ENCODE measurements at places on chromosomes 2 and 18.
A peak's percentile ranks its signal among the peaks of the same experiment; 100 is the strongest.

GRCh38 chr2:220465700-220466099 is 838.3 kb downstream of the SLC4A3 start:
- DNase-seq, result no peak

DNA sequence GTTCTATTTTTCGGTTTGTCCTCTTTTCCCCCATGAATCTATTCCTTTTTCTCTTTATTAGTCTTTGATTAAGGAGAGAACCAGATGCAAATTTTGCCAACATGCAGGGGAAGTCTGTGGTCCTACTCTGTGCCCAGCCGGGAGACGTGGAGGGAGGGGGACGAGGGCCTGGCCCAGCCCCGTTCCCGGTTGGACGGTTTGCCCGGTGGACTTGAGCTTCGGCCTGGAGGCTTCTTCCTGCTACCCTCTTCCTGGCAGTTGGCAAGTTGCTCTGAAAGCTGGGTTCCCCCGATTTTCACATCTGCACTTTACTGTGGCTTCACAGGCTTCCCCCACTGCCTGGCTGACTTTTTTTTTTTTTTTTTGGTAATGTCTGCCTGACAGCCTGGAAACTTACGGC is 39.3 kb upstream of the GBX2 start:
- DNase-seq, result no peak

DNA sequence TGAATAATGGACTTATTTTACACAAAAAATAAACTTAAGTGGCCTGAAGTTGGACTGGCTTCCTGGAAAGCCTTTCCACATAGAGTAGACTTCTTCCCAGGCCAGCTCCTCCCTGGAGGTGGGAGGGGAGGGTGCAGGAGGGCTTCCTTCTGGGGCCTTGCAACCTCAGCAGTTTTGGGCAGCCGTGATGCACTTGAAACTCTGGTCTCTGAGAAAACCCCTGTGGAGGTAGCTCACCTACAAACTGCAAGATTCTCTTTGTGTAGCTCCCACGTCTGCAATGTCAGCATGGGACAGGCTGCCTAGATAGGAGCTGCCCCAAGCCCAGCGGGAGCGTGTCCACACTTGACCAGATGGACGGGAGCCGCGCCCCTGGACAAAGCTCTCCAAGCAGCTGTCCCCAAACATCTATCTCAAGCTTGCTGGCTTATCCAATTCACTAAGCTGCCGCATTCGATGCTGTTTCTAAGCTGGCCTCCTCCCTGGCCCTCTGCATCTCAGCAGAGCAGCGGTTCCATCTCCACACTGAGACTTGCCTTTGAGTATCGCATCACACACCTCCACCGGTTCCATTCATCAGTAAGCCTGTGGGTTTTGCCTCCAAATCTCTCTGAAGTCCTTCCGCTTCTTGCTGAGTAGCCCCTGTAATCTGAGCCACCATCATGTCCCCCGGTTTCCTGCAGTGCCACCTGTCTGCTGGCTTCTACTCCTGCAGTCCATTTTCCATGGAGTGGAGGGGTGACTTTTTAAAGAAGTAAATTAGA is 1.6 kb upstream of the LPIN1 start:
- no peak for DNase-seq

DNA sequence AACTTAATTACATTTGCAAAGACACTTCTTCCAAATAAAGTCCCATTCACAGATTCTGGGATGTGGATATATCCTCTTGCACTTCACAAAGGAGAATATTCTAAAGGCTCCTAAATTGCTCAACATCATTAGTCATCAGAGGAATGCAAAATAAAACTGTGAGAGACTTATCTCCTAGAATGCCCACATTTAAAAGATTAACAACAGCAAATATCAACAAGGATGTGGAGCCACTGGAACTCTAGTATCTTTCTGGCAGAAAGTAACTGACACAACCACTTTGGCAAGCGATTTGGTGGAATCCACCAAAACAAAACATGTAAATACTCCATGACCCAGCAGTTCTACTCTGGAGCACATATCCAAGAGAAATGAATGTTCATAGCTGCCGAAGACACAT is 4.6 kb downstream of the NEU2 start:
- DNase-seq, result no peak

DNA sequence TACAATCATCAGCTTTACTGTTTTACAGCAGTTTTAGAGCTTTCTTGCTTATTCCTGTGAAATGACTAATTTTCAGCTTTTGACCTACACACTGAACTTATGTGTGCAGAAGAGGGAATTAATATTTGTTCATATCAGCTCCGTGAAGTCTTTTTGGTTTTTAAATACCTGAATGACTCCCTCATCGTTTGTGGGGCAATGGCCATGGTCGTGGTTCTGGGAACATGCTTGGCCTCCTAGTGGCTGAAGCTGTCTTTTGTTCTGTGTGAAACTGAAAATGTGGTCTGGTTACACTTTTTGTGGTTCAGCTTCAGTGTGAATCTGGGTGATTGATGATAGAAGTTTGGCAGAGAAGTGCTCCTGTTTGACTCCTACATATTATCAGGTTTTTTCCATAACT is 408.1 kb downstream of the THSD7B start:
- DNase-seq, result peak; percentile 84

DNA sequence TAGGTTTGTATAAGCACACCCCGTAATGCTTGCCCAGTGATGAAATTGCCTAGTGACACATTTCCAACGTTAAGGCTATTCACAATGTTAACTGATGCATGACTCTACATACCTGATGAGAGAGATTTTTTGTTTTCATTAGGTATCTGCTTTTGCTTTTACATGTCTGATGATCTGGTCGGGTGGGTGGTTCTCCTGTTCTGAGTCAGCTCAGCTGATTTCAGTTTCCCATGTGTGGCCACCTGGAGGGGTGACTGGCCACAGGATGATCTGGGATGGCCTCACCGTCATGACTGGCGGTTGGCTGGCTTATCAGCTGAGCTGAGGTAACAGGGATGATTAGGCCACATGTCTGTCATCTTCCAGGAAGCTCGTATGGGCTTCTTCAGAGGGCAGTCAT is 33.8 kb upstream of the ACYP2 start:
- DNase-seq, result no peak

DNA sequence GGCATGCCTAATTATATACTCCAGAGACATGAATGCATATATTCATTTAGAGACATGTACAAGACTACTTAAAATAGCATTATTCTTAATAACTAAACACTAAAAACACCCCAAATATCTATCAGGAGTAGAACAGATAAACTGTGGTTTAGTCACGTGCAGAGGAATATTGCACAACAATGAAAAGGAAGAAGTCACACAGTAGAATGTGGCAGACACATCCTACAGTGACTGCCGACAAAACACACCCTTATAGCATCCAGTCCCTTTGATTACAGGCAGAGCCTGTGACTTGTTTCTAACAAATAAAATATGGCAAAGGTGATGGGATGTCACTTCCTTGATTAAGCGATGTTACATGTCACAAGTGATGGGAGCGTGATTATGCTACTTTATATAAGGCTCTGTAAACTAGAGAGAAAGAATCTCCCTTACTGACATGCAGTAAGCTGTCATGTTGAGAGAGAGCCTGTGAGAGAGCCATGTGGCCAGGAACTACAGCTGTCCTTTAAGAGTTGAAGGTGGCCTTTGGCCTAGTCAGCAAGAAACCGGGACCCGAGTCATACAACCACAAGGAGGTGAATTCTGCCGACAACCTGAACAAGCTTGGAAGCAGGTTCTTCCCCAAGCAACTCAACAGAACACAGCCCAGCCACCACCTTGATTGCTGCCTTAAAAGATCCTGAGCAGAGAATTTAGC is 39.1 kb upstream of the LGALSL start:
- no peak for DNase-seq

- no peak for DNase-seq
Measured at GRCh38 chr2:240258685-240259084, 118.2 kb upstream of the OTOS start.

- no peak for DNase-seq
Measured at GRCh38 chr2:10052216-10052615, 8.9 kb downstream of the KLF11 start.

DNA sequence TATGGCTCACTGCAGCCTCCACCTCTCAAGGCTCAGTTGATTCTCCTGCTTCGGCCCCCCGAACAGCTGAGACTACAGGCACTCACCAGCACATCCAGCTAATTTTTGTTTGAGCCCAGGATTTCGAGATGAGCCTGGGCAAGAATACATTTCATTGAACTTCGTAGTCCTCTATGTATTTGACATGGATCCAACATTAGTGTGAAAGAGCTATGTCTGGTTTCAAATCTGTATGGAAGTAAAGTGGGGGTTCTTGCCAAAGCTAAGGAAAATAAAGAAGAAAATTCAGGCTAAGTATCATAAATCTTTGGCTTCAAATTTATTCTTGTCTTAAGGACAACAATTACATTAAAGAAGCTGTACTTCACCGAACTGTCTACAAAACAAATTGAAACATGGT is 1291.7 kb upstream of the CRIM1 start:
- DNase-seq, result no peak
